ENCODE measurements at places on chromosomes 12 and 14. TPM values are rescaled to one million over a fixed set of nuclear protein-coding genes. Genes with fewer than 3 reads are reported as not detected.

- DNase-seq: no peak
- H3K27me3 ChIP-seq: no peaks in the 10 kb centered on the region
- H3K4me1 ChIP-seq: no peaks in the 10 kb centered on the region
- H3K4me3 ChIP-seq: no peak overlapping the region
Measured at GRCh38 chr14:91998667-91999570, 40.9 kb downstream of the TRIP11 start.

DNA sequence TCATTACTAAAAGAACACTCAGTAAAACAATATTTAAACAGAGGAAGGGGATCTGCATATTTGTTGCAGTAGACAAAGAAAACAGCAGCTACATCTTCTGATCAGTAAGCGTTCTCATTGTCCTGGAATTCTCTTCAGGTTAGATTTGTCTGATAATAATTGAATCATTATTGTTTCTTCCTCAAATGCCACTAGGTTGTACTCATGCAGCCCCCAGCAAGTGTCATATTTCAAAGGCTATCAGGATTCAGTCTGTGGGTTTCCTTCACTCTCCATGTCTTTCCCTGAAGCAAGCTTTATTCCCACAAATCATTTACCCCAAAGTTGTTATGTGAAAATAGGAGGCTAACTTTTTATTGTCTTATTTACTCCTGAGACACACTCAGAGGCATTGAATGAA lies 14.7 kb downstream of the PIK3C2G start:
- H3K36me3 ChIP-seq: no peaks in the 10 kb centered on the region
- H3K27ac ChIP-seq: no peak overlapping the region

DNA sequence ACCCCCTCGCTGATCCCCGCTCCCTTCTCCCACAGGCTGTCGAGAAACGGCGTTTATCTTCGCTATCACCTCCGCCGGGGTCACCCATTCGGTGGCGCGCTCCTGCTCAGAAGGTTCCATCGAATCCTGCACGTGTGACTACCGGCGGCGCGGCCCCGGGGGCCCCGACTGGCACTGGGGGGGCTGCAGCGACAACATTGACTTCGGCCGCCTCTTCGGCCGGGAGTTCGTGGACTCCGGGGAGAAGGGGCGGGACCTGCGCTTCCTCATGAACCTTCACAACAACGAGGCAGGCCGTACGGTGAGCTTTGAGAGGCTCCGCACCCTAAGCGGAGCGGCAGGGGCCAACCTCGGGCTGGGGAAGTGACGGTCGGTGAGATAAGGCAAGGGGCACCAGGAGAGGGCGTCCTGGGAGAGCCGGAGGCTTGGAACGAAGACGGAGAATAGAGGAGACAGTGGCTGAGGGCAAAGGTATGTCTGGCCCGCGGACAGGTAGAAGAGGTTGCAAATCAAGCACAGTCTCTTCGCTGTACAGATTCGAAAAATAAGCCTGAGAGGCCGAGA lies 2.3 kb downstream of the WNT1 start:
- peaks cover 74% of the 10 kb centered on the region for H3K27me3 ChIP-seq
- H3K27ac ChIP-seq: no peak overlapping the region
- H3K36me3 ChIP-seq: no peaks in the 10 kb centered on the region
- H3K4me1 ChIP-seq: peaks cover 42% of the 10 kb centered on the region

DNA sequence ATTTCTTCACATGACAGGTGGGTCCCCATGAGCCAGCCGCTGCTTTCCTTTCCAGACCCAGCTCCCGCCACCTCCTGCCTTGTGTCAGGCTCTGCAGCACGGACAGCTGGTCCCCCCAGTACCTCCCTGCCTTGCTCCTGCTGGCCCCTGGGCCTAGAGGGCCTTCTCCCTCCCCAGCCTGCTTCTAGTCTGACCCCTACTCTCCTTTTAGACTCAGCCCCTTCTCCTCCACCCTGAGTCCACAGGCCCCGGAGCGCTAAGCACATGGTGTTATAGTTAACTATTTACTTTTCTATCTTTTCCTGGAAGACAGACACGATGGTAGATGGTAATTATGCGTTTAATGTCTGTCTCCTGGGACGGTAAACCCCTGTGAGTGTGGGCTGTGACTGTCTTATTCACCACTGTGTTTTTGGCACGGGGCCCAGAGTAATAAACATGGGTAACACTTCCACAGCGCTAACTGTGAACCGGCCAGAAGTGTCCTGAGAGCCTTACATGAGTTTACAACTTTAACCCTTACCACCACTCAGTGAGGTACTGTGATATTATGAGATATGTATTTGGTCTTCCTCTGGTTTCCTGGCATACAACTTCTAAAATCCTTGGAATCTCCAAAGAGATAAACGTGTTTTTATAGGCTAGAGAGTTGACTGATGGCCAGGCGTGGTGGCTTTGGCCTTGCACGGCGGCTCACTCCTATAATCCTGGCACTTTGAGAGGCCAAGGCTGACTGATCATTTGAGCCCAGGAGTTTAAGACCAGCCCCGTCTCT lies 41.2 kb downstream of the DGLUCY start:
- peak overlapping the region; percentile 76 for H3K27ac ChIP-seq
- no peak overlapping the region for H3K4me3 ChIP-seq
- peaks cover 12% of the 10 kb centered on the region for H3K36me3 ChIP-seq
- peak; percentile 92 for DNase-seq
- no peaks in the 10 kb centered on the region for H3K27me3 ChIP-seq
- H3K4me1 ChIP-seq: no peaks in the 10 kb centered on the region

- no peak for DNase-seq
- no peaks in the 10 kb centered on the region for H3K27me3 ChIP-seq
- no peak overlapping the region for H3K4me3 ChIP-seq
Measured at GRCh38 chr14:34368115-34368970, 93.7 kb downstream of the SPTSSA start.

DNA sequence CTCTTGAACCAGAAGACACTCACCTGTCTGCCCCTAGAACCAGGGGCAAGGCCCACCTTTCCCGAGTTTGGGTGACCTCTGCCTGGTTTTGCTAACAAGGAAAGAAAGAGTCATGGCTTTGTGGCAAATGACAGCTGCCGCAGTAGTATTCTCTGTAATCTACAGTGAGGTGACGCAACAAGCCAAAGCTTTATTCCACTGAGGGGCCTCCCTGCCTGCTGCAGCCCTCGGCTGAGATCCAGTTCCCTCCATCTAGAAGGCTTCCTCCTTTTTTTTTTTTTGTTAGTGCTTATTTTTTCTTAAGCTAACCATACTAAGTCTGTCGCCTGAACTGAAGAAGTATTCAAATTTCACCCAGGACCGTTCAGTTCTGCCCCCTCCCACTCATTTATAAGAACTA lies 142.3 kb upstream of the TMCC3 start:
- no peaks in the 10 kb centered on the region for H3K36me3 ChIP-seq
- no peaks in the 10 kb centered on the region for H3K27me3 ChIP-seq
- no peak for DNase-seq
- peaks cover 6% of the 10 kb centered on the region for H3K4me1 ChIP-seq
- no peak overlapping the region for H3K27ac ChIP-seq

- H3K36me3 ChIP-seq: no peaks in the 10 kb centered on the region
- H3K27ac ChIP-seq: no peak overlapping the region
- no peak overlapping the region for H3K4me3 ChIP-seq
- no peak for DNase-seq
- H3K4me1 ChIP-seq: no peaks in the 10 kb centered on the region
- no peaks in the 10 kb centered on the region for H3K27me3 ChIP-seq
Measured at GRCh38 chr12:94329366-94329765, 130.3 kb downstream of the CEP83 start.

Gene OVCH1
- 0.16 TPM for total RNA-seq

Gene MEG3
- total RNA-seq: 168 TPM

Gene TSHR
- not detected for total RNA-seq

Gene FIGNL2
- total RNA-seq: 0.36 TPM

Data from sigmoid colon (tissue), 7 donors.